ENCODE measurements at places on chromosomes 4 and X. TPM values are rescaled to one million over a fixed set of nuclear protein-coding genes. Genes with fewer than 3 reads are reported as not detected.

AMTN gene
- not detected for total RNA-seq

GLRA3 gene
- not detected for total RNA-seq

LEF1 gene
- not detected for total RNA-seq

PFKFB1 gene
- total RNA-seq: 0.11 TPM

NAP1L2 gene
- total RNA-seq: 0.73 TPM

ADH6 gene
- not detected for total RNA-seq

TAPT1 gene
- total RNA-seq: 16.7 TPM

EVC gene
- 12.5 TPM for total RNA-seq

PITX2 gene
- total RNA-seq: 0.72 TPM

KIT gene
- total RNA-seq: not detected

C4orf51 gene
- not detected for total RNA-seq

BEX1 gene
- total RNA-seq: not detected

DOCK11 gene
- 7.2 TPM for total RNA-seq

ADH1A gene
- total RNA-seq: not detected

STK26 gene
- total RNA-seq: 15.1 TPM

KCNIP4 gene
- total RNA-seq: not detected

HAND2 gene
- 0.31 TPM for total RNA-seq

CHST7 gene
- total RNA-seq: 20.7 TPM

RBM46 gene
- total RNA-seq: not detected

UBE2A gene
- total RNA-seq: 144 TPM

RADX gene
- not detected for total RNA-seq

TCEAL5 gene
- total RNA-seq: not detected

FAM47A gene
- not detected for total RNA-seq

MAGEA2 gene
- not detected for total RNA-seq

PNCK gene
- total RNA-seq: not detected

STOX2 gene
- total RNA-seq: 2.4 TPM

CYP2U1 gene
- 1.6 TPM for total RNA-seq

ABRAXAS1 gene
- 7.8 TPM for total RNA-seq

SPANXB1 gene
- 2.5 TPM for total RNA-seq

MEPE gene
- not detected for total RNA-seq

AMBN gene
- total RNA-seq: not detected

BEX3 gene
- total RNA-seq: 287 TPM

FABP2 gene
- total RNA-seq: not detected

ARHGAP36 gene
- total RNA-seq: not detected

DCAF8L2 gene
- total RNA-seq: not detected
